NCI-H2029 treated with DMSO at 0.1 percent for 48 hours (cell line): ENCODE measurements at places on chromosomes 12 and 14.

- no peak for DNase-seq
Measured at GRCh38 chr12:111745211-111745610, 21.5 kb upstream of the ALDH2 start.

- DNase-seq, result no peak
Measured at GRCh38 chr14:62056789-62057188, 294.6 kb downstream of the SNAPC1 start.

- DNase-seq, result no peak
Measured at GRCh38 chr12:70788774-70789173, 131.8 kb downstream of the PTPRR start.

DNA sequence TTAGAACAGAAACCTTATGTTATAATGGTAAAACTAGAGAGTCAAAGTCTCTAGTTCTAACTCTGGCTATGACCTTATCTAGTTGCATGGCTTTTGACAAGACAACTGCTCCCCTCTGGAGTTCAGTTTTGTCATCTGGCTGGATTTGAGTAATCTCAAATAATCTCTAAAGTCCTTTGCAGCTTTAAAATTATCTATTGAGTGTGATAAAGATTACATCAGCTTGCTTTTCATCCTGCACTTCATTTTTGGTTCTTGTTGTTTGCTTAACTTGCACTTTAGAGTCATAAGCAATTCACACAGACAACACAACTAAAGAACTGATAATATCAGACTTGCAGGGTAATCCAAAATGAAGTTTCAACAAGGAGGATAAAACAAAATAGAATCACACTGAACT, 2.3 kb downstream of the AKAP5 start:
- no peak for DNase-seq

DNA sequence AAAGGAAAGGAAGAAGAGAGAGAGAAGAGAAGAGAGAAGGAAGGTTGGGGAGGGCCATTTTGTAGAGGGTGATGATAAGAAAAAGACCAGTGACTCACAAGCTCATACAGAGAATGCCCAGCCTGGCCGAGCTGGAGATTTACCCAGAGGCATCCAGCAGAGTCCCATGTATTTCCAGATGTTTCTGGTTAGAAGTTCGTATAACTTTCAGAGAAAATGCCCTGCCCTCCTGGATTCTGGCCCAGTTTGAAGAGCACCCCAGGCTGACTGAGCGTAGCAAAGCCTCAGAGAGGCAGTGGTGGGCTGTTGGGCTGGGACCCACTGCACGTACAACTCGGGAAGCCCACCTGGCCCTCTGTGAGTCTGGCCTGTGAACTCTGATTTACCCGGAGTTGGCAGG, 221.8 kb downstream of the SLC41A2 start:
- no peak for DNase-seq

- no peak for DNase-seq
Measured at GRCh38 chr14:90301668-90302090, 30.1 kb downstream of the NRDE2 start.
